Fibroblast of upper back skin (primary cell): ENCODE measurements at places on chromosomes 2 and 18.

DNA sequence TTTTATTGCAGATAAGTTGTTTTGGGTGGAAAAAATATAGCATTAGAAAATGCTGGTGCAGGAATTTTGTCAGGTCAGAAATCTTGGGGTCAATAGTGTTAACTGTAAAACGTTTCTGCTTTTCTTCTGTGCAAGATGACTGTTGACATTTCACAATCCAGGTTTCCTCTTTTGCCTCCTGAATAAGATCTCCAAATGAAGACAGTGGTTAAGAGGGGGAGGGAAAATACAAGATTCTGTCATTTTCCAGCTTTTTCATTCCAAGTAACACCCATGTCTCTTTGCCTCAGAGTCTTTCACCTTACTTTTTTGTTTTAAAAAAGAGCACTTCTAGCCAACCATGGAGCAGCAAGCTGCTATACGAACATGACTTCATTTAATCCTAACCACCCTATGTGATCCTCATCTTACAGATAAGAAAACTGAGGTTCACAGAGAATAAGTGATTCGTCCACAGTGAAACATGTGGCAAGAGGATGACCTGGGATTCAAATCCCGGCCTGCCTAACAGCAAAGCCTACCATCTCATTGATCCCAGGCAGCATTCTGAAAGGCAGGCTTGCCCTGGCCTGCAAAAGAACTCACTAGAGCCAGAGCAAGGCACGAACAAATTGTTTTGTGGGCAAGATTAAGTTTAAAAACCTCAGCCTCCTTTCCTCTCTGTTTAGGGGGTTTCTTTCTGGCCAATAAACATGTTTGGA lies 3.0 kb downstream of the PLEK start:
- no peak for DNase-seq

DNA sequence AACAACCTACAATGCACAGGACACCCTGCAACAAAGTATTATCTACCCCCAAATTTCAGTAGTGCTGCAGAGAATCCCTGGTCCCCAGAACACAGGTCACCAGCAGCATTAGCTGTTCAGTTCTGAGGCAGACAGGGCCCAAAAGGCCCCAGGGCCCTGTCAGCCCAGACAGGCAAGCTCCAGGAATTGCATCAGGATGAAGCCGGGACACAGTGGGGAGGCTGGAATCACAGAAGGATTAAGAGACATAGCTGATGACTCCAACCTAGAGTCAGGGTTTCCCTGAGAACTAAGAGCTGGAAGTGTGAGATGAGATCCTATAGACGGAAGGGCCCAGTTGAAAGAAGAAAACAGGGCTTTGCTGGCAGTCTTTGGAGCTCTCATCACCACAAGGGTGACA lies 148.1 kb downstream of the GALNT14 start:
- DNase-seq = no peak

DNA sequence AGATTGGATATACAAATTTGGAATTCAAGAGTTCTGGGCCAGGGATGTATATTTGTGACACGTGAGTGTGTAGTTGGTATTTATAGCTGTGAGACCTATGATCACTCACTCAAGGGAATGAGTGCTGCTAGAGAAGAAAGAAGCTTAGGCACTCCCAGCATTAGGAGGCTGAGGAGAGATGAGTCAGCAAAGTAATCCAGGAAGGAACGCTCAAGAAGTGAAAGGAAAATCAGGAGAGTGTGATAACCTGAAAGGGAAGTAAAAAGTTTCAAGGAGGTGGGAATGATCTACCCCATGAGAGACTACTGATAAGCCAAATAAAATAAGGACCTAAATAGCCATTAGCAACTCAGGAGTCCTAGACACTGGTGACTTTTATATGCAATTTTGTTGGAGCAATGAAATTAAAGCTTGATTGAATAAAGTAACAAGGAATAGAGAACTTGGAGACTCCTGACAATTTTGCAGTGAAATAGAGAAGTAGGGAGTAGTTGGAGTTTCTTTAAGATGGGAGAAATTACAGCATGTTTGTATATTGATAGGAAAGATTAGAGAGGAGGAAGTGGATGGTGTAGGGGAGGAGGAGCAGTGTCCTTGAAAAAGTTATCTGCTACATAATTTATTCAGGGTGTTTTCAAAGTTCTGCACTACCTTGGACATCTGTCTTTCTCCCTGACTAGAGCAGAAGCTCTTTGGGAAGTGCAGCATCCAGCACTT lies 89.9 kb downstream of the UBE2E3 start:
- peak; percentile 62 for DNase-seq

DNA sequence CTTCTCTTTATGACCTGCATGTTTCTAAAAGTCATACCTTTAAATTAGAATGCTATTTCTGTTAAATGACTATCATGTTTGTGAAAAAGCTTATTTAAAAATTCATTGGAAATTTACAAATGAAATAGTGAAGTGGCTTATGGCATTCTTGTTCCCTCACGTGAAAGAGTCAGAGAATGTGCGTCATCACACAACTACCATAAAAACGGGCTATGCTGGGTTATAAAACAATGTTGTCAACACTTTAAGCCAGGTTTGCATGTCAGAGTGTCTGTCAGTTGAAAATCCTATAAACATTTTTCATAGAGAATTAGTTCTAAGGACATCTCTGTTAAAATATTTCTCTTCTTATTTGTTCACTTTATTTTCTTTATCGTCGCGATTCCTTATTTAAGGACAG lies 42.5 kb upstream of the STK39 start:
- DNase-seq = no peak

DNA sequence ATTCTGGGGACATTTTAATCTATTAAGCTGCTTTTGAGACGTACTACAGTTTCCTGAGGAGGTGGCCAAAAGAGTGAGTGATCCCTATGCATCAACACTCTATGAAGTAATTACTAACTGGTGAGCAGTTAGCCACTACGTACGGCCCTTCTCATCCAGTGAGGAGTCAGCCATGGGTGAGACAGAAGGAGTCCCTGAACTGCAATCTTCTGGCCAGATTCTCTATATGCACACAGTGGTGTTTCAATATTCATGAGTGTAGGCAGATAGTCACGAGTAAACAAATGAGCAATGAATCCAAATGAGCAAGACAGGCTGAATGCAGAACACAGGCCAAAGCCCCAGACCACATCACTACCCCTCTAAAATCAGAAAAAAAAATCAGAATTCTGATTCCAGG lies 29.8 kb upstream of the TMEM214 start:
- no peak for DNase-seq

GRCh38 chr18:9494778-9495331 lies 19.5 kb downstream of the RALBP1 start:
- no peak for DNase-seq

GRCh38 chr2:54380670-54381069 lies 75.5 kb upstream of the SPTBN1 start:
- DNase-seq = peak; percentile 55

GRCh38 chr18:23920054-23920453 lies 94.5 kb upstream of the TTC39C start:
- DNase-seq = no peak

DNA sequence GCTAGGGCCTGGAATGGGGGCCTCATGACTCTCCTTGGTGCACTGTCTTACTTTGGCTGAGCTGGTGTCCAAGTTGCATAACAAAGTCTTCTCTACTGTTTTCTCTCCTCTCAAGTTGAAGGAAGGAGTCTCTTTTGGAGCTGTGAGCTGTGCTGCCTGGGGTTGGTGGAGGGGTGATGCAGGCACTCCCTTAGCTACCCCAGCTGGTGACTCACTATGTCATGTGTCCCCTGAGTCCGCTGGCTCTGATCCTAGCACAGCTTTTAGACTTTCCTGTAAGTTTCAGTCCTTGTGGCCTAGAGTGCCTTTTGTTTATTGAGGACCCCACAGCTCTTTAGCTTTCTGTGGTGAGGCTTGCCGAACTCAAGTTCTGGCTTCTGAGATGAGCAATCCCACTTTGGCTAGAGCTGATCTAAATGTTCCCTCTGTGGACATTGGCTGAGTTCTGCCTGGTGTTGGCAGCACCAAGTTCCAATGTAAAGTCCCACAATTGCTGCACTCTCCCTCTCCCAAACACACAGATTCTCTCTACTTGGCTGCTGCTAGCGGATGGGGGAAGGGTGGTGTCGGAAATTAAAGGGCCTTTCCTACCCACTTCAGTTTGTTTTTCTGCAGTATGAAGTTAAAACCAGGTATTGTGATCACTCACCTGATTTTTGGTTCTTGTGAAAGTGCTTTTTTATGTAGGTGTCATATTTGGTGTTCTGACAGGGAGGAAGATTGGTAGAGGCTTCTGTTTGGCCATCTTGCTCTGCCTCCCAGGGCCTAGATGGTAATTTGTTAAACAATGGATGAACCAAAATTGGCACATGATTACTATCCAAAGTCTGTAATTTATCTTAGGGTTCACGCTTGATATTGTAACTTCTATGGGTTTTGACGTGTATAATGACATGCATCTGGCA lies 83.2 kb downstream of the COMMD1 start:
- DNase-seq = peak; percentile 5

GRCh38 chr18:11826836-11827235 lies 24.4 kb upstream of the CHMP1B start:
- DNase-seq = no peak

DNA sequence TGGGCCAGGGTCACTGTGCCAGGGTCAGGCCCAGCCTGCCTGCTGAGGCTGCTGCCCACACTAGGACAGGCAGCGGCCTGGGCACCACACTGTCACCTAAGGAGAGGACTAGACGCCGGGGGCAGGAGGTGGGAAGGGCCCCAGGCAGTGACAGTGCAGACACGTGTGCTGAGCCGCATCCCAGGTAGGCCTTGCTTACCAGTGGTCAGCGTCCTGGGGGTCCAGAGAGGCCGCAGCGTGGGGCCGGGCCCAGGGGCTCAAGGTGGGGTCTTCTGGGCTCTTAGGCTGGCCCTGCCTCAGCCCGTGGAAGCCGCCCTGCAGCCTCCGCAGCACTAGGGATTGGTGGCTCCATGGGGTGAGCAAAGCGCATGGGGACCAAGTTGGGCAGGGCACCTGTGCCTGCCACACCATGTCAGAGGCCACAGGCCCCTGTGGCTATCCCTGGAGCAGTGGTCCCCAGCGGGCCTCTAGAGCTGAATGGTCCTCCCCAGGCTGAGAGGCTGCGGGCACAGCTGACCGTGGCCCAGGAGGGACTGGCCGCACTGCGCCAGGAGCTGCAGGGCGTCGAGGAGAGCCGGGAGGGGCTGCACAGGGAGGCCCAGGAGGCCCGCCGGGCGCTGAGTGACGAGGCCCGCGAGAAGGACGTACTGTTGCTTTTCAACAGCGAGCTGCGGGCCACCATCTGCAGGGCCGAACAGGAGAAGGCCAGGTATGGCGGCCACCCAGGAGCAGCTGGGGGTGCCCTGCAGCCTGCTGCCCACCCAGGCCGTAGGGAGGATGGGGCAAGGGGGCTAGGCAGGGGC lies 35.2 kb upstream of the SNED1 start:
- DNase-seq = no peak

GRCh38 chr2:226984750-226985582 lies 149.1 kb downstream of the RHBDD1 start:
- DNase-seq = peak; percentile 78

- peak; percentile 95 for DNase-seq
These were observed 177.1 kb upstream of the HAAO start for GRCh38 chr2:42969231-42970150.

- no peak for DNase-seq
These were observed 246.3 kb upstream of the LRRTM4 start for GRCh38 chr2:77768508-77768907.
